ACHN (cell line): ENCODE measurements at places on chromosomes 13 and 19.

- DNase-seq = no peak
Measured at GRCh38 chr13:42715909-42716308, 65.5 kb upstream of the FAM216B start.

- peak; percentile 82 for DNase-seq
Measured at GRCh38 chr19:5826531-5827341, 12.8 kb downstream of the FUT6 start.

GRCh38 chr19:16146112-16146511 is 2.6 kb downstream of the HSH2D start:
- DNase-seq = no peak

GRCh38 chr19:32672841-32673240 is 2.1 kb downstream of the ANKRD27 start:
- DNase-seq = no peak

DNA sequence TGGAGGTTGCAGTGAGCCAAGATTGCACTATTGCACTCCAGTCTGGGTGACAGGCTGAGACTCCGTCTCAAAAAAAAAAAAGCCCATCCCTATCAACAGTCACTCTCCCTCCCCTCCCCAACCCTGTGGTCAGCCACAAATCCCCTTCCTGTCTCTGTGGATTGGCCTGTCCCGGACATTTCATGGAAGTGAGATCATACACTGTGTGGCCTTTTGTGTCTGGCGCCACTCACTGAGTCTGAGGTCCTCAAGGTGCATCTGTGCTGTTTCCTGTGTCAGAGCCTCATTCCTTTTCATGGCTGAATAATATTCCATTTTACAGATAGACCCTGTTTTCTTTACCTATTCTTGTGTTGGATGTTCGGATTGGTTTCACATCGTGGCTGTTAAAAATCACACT is 149.5 kb downstream of the PTPRS start:
- DNase-seq = no peak

- peak; percentile 49 for DNase-seq
Measured at GRCh38 chr13:103130681-103131210, 64.5 kb upstream of the SLC10A2 start.

DNA sequence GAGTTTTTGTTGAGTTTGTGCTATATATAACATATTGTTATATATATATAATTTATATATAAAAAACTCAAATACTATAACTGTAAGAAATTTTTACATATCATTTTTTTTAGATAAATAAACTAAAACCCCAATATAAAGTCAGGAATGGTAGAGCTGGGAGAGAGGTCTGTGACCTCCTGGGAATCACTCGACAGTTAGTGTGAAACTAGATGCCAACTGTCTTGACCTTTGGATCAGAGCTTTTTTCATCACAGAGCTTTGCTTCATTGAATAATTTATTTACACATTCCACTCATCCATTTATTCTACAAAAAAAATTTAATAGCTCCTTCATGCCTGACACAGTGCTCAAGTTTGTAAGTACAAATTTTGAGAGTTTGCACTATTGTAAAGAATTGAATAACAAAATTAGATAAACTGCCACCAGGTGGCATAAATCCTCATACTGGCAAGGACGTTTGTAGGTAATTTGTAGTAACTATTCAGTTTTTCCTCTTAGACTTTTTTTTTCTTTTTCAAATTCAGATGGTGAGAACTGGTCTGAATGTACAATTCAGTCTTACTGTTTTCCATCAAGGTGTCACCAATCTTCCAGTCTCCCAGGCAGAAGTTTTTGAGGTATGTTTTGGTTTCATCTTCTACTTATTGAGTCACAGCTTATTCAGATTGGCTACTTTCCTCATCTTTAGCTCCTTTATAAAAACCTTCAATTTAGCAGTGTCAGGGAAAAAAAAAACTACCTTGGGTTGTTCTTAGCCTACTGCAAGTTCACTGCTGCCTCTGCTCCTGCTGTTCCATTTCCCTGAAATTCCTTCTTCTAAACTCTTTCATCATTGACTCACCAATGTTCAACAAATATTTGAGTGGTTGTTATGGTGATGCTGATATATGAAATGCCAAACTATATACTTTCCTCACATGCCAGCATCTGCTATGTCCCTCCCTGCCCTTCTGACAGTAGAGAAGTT is 28.7 kb downstream of the LACC1 start:
- DNase-seq = peak; percentile 49

- DNase-seq = peak; percentile 56
Measured at GRCh38 chr13:108957369-108958012, 328.1 kb downstream of the MYO16 start.

DNA sequence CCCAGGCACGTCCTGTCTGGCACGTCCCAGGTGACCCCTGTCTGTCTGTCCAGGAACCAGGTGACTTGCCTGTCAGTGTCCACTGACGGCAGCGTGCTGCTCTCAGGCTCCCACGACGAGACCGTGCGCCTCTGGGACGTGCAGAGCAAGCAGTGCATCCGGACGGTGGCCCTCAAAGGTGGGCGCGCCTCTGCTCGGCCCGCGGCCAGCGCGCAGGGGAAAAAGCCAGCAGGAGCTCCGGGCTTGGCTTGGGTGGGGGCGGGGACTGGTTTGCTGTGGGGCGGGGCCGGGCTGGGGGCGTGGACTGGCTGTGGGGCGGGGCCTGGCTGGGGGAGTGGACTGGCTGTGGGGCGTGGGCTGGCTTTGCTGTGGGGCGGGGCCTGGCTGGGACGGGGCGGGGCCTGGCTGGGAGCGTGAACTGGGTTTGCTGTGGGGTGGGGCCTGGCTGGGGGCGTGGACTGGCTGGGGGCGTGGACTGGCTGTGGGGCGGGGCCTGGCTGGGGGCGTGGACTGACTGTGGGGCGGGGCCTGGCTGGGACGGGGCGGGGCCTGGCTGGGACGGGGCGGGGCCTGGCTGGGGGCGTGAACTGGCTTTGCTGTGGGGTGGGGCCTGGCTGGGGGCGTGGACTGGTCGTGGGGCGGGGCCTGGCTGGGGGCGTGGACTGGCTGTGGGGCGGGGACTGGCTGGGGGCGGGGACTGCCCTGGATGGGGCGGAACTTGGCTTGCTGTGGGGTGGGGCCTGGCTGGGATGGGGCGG is 7.2 kb downstream of the WDR18 start:
- no peak for DNase-seq

DNA sequence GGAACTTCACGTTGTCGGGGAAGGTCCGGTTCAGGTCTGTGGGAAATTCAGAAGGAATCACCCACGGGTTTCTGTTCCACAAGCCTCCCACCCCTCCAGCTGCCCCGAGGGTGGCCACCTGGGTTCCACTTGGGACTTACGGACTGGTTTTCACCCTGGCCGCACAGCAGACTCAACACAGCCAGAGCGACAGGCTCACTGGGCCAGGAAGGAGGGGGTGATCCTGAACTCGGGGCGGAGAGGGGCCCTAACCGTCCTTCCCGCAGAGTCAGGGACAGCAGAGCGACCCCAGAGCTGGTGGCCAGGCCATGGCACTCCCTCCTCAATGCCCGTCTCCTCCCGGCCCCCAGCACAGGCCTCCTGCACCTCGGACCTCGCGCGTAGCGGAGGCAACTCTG is 13.0 kb downstream of the GRTP1 start:
- no peak for DNase-seq

DNA sequence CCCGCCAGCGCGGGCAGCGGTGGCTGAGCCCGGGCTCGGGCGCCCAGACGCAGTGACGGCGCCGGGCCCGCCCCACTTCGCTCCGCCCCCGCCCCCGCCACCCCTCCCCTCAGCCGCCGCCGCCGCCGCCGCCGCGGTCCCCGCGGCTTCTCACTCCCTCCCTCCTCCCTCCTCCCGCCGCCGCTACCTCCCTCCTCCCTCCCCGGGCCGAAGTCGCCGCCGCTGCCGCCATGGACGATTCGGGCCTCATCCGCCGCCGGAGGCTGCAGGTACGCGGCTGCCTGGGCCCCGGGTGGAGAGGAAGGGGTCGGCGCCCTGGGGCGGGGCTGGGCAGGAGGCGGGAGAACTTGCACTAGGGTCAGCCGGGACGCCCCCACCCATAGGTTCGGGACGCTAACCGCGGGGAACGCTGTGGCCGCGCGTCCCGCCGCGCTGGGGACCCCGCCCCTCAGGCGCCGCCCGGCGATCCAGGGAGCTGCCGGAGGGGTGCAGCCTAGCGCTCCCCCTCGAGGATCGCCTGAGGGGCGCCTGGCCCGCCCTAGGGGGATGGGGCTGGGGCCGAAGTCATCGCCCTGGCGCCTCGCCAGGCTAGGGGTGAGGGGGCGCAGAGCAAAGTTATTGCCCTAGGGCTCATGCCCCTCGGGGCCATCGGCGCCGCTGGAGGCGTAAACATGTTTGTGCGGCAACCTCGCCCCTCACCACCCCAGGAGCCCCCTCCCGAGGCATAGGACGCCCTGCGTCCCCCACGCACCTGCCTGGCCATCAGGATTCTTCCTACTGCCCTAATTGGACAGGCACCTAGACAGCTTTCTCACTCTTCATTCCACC is 427 bp downstream of the RTBDN start:
- peak; percentile 30 for DNase-seq

GRCh38 chr19:50721441-50722137 is 1.6 kb upstream of the CLEC11A start:
- peak; percentile 28 for DNase-seq

DNA sequence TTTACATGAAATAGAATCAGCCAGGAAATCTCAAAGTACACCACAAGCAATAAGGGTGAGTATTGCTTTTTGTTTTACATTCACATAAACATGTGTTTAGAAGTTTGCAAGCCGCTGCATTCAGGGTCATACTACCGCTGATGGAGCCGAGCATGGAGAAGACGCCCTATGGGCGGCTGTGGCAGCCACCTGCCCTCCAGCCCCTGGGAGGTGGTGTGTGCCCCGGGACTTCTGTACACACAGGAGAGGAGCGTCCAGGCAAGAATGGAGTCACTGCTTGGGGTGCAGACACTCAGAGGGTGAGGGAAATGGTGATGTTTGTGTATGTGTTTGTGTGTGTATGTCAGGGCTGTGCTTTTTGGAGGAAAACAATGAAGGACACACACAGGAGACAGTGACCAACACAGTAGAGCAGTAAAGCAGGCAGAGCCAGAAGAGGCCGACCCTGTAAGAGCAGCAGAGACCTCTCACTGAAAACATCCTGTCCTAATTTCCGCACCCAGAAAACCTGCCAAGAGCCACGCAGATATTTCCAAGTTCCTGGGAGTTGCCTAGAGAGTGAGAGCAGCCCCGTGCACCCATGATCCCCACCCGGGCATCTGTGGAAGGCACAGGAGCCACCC is 108.1 kb upstream of the GJB6 start:
- DNase-seq = no peak

DNA sequence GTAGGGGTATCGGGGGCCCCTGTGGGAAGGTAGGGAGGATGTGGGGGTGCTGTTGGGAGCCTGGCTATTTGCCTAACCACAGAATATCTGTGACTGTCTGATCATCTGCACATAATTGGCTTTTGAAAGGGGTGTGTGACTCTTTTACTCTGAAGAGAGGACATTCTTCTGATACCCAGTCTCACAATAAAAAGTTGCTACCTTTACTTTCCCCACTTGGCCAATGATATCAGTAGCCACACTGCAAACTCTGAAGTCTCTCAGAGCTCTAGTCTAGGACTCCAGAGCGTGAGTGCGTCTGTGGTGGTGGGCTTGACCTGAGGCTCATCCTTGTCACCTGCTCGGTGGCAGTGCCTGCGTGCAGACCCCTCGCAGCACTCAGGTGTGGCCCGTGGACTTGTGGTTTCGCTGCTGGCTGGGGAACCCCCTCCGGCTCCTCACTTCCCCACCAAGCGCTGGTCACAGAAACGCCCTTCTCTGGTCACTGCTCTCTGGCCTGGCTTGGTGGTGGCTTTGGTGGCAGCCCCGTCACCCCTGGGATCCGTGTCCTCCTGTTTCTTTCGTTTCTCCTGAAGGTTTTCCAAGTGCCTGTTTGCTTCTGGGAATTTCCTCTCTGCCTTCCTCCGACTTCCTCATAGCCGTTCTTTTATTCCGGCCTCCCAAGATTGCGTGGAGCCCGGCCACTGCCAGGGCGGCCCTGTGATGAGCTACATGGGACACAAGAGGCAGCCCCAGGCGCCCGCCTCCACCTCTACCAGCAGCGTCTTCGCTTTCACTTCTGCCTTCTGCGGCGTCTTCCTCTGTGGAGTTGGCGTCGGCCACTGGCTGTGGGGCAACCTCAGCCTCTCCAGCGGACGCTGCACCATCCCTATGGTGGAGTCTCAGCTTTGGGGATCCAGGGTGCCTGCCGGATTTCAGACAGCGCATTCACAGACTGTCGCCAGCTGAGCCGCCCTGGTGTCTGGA is 78.0 kb downstream of the ATP11A start:
- DNase-seq = no peak

DNA sequence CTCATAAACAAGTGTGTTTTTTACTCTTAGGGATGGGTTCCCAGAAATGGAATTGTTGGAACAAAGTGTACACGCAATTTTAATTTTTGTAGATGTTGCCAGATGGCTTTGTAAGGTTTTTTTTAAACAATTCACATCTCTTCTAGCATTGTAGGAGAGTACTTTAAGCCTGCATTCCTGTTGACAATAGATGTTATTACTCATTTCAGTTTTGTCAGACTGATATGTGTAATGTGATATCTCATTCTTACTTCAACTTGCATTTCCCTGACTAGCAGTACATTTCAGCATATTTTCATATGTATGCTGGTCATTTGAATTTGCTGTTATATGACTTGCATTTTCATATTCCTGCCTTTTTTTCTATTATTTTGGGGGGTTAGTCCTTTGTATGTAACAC is 186.6 kb upstream of the SLITRK6 start:
- DNase-seq = no peak

DNA sequence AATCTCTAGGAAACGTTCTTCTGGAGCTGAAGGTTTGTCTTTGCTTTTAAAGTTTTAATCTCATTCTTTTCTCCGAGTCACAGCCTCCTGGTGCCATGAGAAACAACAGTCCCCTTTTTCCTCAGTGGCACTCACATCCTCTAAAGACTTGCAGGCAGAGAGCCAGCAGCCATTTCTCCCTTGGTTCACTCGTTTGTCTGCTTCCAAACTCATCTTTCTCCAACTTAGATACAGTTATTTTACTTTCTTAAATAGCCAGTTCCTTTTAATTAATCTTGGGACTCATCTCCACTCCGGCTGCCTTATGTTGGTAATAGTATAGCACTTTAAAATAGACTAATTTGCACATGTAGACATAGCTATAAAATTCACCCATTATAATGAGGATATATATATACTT is 555.2 kb downstream of the FGF9 start:
- DNase-seq = no peak

GRCh38 chr13:32323912-32324311 is 8.6 kb downstream of the BRCA2 start:
- DNase-seq = peak; percentile 29

DNA sequence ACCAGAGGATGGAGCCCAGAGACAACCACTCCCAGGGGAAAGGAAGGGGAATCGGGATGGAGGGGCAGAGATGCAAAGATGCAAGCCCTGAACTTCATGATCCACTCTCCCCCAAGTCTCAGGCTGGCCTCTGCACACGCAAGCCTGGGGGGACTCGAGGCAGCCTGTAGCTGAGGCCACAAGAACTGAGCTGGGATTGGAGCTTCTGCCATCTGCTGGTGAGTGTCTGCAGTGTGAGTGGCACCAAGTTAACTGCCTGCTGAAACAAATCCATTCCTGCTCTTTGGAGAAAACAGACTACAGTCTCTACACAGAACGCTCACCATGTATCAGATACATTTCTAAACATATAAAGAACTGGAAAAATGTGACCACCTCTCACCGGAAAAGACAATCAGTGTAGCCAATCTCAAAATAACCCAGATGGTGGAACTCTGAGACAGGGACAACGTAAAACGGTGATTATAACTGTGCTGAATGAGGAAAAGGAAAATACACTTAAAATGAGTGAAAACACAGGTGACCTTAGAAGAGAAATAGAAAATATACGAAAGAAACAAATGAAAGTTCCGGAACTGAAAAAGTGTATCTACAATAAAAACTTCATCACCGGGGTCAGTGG is 62.1 kb downstream of the KLF2 start:
- peak; percentile 46 for DNase-seq
